Psoas muscle (tissue), 8 donors: ENCODE measurements at places on chromosomes 7 and 10. TPM values are rescaled to one million over a fixed set of nuclear protein-coding genes. Genes with fewer than 3 reads are reported as not detected.

SRGN gene
- 30.2 TPM for polyA plus RNA-seq

- no peak overlapping the region for H3K27ac ChIP-seq
- no peaks in the 10 kb centered on the region for H3K36me3 ChIP-seq
- DNase-seq: no peak
- H3K4me1 ChIP-seq: no peaks in the 10 kb centered on the region
- H3K27me3 ChIP-seq: no peaks in the 10 kb centered on the region
- no peak overlapping the region for H3K4me3 ChIP-seq
Measured at GRCh38 chr10:13039761-13040160, 38.2 kb upstream of the CCDC3 start.

GRCh38 chr10:13158401-13158800 lies 3.0 kb upstream of the MCM10 start:
- H3K36me3 ChIP-seq: no peaks in the 10 kb centered on the region
- DNase-seq: no peak
- H3K4me3 ChIP-seq: peak overlapping the region; percentile 18
- H3K27ac ChIP-seq: no peak overlapping the region

GRCh38 chr7:154781369-154782303 lies 221.3 kb downstream of the PAXIP1 start:
- H3K27me3 ChIP-seq: no peaks in the 10 kb centered on the region
- no peaks in the 10 kb centered on the region for H3K36me3 ChIP-seq
- no peak overlapping the region for H3K4me3 ChIP-seq
- no peak overlapping the region for H3K27ac ChIP-seq
- DNase-seq: no peak
